Right atrium auricular region (tissue), 2 donors: ENCODE measurements at places on chromosomes 16 and 17.
A peak's percentile ranks its signal among the peaks of the same experiment; 100 is the strongest.

DNA sequence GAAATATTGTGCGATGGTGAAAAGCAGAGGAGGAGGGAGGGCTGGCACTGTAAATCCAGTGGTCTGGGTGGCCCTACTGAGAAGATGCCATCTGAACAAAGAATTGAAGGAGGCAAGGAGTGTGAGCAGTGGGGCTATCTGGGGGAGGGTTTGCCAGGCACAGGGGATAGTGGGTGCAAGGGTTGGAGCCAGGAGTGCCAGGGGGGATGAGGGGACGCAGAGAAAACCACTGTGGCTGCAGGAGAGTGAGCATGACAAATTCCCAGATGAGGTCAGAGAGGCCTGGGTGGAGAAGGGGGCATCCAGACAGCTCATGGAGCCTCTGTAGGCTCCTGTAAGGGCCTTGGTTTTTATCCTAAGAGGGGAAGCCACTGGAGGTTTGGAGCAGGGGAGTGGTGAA, 4.8 kb downstream of the XYLT2 start:
- no peak for DNase-seq

- DNase-seq, result peak; percentile 32
Measured at GRCh38 chr17:32239456-32239855, 26.2 kb upstream of the RHBDL3 start.

DNA sequence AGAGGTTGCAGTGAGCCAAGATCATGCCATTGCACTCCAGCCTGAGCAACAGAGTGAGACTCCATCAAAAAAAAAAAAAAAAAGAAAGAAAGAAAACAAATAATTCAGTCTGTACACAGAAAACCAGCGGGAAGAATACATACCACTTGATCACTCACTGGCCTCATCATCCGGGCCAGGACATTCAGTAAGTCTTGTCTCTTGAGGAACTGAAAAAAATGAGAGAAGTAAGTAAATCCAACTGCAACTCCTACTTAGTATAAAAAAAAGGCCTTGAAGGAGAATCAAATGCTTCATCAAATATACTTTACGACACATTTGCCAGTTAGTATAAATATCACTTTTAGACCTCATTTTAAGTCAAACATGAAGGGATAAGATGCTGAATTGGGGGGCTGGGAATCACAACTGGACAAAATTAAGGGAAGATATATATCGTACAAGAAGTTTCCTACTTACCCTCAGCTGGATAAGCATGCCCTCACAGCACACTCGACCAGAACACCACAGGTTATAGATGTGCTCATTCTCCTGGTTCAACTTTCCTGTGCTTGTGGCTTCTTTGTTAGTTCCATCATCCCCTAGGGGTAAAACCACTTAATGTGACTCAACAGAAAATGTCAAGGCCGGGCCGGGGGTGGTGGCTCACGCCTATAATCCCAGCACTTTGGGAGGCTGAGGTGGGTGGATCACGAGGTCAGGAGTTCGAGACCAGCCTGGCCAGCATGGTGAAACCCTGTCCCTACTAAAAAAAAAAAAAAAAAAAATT, 12.4 kb downstream of the CCDC47 start:
- DNase-seq, result no peak

DNA sequence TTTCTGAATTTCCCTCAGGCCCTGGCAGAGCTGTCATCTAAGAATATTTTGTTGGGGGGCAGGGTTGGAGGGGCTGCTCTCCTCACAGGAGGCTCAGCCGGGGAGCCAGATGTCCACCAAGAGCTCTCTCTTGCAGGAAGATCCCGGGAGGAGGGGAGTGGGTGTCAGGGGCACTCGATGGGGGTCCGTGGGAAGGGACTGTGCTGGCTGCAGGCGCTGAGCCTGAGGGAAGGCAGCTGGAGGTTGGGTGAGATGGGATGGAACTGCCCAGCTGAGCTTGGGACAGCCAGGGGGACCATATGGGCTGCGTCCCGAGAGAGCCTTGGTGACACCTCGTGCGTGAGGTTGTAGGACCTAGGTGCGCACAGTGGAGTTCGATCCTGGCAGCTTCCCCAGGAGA, 111.2 kb upstream of the GSE1 start:
- no peak for DNase-seq

DNA sequence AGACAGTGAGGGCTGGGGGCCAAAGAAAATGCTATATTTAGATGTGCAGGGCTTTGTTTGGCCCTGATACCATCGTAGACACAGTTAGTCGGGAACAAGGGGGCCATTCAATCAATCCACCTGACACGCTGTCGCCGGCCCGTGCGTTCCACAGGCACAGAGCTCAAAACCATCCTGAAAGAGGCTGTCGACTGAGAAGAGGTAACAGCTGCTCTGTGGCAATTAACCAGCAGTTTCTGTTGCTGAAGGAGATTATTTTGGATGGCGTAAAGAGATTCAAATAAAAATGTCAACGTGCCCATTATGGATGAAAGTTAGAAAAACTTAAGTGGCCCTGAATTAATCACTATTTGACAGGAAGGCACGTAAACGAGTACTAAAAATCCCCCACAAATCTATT, 276.2 kb upstream of the IRX5 start:
- no peak for DNase-seq

DNA sequence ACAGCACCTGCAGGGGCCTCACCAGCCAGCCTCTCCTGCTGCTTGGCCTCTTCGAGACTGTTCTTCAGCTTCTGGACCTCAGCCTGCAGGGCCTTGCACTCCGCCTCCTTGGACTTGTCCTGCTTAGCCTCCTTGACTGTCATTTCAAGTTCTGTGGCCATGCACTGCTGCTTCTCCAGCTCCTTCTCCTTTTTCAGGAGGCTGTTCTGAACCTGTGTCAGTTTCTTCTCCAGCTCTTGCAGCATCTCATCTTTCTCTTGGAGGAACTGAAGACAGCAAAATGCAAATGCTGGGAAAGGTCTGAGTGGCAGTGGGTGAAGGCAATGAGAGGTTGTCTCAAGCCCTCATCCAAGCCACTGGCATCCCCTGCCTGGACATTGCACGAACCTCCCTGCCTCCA, 39.1 kb downstream of the DHX38 start:
- DNase-seq, result no peak

GRCh38 chr16:1650131-1650530, 27.9 kb upstream of the JPT2 start:
- DNase-seq, result no peak

DNA sequence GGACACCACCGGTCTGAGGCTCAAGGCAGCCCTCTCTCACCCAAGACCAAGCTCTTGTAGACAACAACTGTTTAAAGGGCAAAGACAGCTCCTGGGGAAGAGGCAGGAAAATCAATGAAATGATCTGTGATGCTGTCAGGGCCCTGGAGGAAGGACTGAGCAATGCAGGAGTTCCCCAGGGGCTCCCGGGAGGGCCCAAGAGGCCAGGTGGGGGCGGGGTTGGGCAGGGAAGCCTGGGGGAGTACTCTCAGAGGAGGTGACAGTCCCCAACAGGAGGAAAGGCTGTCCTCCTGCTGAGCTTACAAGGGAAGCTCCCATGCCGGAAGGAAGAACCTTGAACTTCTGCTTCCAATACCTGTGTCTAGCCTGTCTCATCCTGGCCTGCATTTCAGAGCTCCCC, 8.3 kb upstream of the NOS2 start:
- no peak for DNase-seq

DNA sequence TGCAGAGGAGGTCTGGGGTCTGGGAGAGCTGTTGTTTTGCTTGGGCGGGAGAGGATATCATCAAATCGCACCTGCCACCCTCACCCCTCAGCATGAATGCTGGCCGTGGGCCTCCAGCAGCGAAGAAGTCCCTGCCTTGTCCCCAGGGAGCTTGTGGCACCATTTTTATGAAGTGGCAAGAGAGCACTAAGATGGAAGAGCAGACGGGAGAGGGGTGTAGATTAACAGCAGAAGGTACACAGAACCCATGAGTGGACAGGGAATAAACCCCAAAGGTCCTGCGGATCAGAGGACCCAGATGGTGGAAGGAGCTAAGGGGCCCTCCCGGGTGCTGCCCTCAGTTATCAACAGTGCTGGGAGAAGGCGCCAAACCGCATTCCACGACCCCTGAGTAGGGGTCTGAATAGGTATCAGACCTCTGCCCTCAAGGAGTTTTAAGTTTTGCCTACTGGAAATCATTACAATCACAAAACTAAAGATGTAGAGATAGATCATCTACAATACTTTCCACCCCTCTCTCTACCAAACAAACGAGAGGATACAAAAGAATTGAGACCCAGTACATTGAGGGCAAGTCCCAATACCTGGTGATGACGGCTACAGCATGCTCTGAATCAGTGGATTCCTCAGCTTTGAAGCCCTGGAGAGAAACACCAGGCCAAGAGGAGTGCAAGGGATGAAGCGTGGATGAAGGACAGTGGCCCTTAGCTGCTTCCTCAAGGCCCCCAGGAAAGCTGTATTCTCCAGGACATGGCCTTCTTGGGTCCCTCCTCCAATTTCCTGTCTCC, 60.2 kb downstream of the CCDC182 start:
- no peak for DNase-seq

- no peak for DNase-seq
Measured at GRCh38 chr16:73996624-73997339, 299.8 kb upstream of the PSMD7 start.

DNA sequence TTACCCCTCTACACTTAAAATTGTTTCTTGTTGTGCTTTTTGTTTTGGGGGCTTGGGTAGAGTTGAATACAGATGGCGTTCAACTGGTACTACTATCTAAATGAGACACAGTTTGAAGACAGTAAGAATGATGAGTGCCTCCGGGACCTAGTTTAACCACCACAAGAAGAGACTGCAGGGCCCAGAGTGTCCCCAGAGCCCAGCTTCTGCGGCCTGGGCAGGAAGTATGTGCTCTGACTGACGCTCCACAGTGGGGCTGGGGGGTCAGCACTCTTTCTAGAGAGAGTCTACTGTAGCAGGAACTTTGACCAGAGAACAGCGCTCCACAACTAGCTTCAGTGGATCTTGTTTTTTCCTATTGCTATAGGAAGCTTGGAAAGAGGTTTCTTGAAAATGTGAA, 174.0 kb downstream of the VPS53 start:
- no peak for DNase-seq

DNA sequence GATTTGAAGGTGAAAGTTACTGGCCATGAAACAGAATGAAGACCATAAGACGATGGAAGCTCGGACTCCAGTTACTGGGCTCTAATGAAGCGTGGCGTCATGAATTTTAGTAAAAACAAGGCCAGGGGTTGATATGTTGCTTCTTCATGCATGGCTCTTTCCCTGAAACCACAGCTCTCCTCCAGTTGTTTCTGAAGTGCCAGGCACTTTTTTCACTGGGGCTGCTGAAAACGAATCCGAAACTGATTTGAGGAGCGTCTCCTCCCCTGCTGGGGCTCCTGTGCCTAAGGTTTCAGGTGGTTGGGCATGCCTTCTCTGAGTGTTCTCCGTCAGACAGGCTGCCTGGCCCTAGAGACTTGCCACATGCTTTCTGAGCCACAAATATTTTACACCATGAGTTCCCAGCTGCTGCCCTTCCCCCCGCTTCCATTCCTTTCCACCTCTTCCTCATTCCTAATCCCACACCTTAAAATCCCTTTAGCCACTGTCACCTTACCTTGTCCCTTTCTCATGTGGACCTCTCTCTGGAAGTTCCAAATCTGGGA, 3.7 kb upstream of the MYL4 start:
- no peak for DNase-seq

GRCh38 chr16:74153773-74154172, 142.8 kb upstream of the PSMD7 start:
- no peak for DNase-seq

DNA sequence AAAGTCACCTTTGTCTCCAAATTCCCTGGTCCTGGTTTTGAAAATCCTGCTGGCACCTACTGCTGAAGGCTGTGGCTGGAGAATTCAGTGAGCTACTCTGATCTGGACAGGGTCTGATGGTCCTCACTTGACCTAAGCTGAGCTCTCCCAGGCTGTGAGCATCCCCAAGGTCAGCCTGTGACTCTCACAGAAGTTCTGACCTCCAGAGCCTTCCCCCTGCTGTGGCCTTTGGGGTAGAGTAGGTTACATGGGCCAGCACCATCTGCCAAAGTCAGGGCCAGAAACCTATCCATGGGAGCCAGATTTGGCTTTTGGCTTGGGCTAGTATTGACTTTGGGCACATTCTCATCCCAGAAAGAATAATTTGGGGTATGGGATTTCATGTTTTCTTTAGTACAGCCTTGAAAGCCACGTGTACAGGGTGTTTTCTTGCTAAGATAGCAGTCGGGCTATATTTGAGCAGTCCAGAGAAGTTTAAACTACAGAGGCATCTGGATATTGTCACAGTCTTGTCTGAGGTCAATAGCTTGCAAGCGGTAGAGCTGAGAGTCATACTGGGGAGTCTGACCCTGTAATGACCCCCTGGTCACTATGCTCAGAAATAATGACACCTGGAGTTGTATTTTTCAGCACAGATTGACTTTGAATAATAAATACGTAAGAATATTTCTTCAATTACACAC, 6.2 kb upstream of the AGRP start:
- DNase-seq, result no peak

- DNase-seq, result no peak
Measured at GRCh38 chr17:81667754-81668153, 1.2 kb downstream of the CCDC137 start.
